ENCODE measurements at places on chromosomes 13 and 19. TPM values are rescaled to one million over a fixed set of nuclear protein-coding genes. Genes with fewer than 3 reads are reported as not detected.

Gene CEACAM20
- not detected for total RNA-seq

Gene CDKN2D
- total RNA-seq, result 14.9 TPM

Gene CEACAM19
- total RNA-seq, result 3.8 TPM

Gene ATXN8OS
- not detected for total RNA-seq

Gene MCF2L
- 14.2 TPM for total RNA-seq

Gene MEDAG
- total RNA-seq, result 16.3 TPM

Gene CTXN1
- total RNA-seq, result 45.3 TPM

Gene THSD1
- total RNA-seq, result 6.4 TPM

Gene IZUMO2
- total RNA-seq, result not detected

DNA sequence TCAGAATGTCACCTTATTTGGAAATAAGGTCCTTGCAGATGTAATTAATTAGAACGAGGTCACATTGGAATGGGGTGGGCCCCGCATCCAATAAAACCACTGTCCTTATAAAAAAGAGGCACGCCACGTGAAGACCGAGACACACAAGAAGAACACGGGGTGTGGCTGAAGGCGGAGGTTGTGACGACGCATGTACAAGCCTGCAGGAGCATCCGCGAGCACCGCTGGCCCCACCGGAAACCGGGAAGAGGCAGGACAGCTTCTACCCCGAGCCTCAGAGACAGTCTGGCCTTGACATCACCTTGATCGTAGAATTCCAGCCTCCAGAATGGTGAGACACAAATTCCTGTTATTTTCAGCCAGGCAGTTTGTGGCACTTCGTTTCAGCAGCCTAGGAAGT is 177.9 kb downstream of the COL4A1 start:
- peak; percentile 60 for DNase-seq
- no peaks in the 10 kb centered on the region for H3K36me3 ChIP-seq
- H3K27me3 ChIP-seq, result no peaks in the 10 kb centered on the region
- H3K4me1 ChIP-seq, result peaks cover 20% of the 10 kb centered on the region
- no peak overlapping the region for H3K4me3 ChIP-seq

- H3K27me3 ChIP-seq, result no peaks in the 10 kb centered on the region
- H3K4me3 ChIP-seq, result peak overlapping the region; percentile 92
- DNase-seq, result no peak
- H3K36me3 ChIP-seq, result no peaks in the 10 kb centered on the region
Observed at GRCh38 chr13:36344173-36344572, 2.0 kb downstream of the SPART start.

- no peak overlapping the region for H3K4me3 ChIP-seq
- H3K27me3 ChIP-seq, result no peaks in the 10 kb centered on the region
- no peaks in the 10 kb centered on the region for H3K4me1 ChIP-seq
- no peak for DNase-seq
- H3K27ac ChIP-seq, result no peak overlapping the region
Observed at GRCh38 chr19:31911577-31911976, 433.8 kb upstream of the ZNF507 start.

DNA sequence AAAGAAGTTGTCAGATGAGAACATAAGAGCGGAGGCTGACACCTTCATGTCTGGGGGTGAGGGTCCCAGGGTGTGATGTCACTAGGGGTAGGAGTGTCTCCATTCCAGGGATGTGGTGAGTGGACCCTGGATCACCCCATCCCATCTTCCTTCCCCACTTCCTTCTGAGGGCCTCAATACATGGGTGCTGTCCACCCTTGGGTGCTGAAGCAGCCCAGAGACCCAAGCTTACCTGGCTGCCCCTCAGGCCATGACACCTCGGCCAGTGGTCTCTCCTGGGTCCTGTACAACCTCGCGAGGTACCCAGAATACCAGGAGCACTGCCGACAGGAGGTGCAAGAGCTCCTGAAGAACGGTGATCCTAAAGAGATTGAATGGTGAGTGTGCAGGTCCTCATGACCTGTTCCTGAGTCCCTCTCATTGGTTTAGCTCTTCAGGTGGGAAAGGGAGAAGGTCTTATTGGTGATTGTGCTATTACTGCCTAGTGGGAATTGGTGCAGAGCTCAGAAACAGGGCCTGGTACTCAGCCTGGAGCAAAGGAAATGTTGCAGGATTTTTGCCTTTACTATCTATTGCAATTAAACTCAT is 37.7 kb upstream of the CYP4F8 start:
- DNase-seq, result peak; percentile 11
- H3K27ac ChIP-seq, result no peak overlapping the region
- no peaks in the 10 kb centered on the region for H3K36me3 ChIP-seq

GRCh38 chr19:31254180-31254551 is 95.1 kb downstream of the TSHZ3 start:
- H3K36me3 ChIP-seq, result no peaks in the 10 kb centered on the region
- no peak overlapping the region for H3K4me3 ChIP-seq
- H3K4me1 ChIP-seq, result peaks cover 10% of the 10 kb centered on the region
- no peak overlapping the region for H3K27ac ChIP-seq

- H3K4me3 ChIP-seq, result no peak overlapping the region
- H3K27me3 ChIP-seq, result no peaks in the 10 kb centered on the region
- DNase-seq, result no peak
- H3K36me3 ChIP-seq, result no peaks in the 10 kb centered on the region
- H3K4me1 ChIP-seq, result no peaks in the 10 kb centered on the region
Observed at GRCh38 chr19:41801792-41802211, 5.4 kb downstream of the CEACAM3 start.

- no peaks in the 10 kb centered on the region for H3K36me3 ChIP-seq
- no peak overlapping the region for H3K27ac ChIP-seq
- DNase-seq, result no peak
- H3K4me3 ChIP-seq, result no peak overlapping the region
Observed at GRCh38 chr13:107203146-107203847, 635.4 kb upstream of the ARGLU1 start.

- H3K27ac ChIP-seq, result peak overlapping the region; percentile 92
- H3K27me3 ChIP-seq, result no peaks in the 10 kb centered on the region
- H3K4me3 ChIP-seq, result peak overlapping the region; percentile 88
- peaks cover 37% of the 10 kb centered on the region for H3K4me1 ChIP-seq
- no peaks in the 10 kb centered on the region for H3K36me3 ChIP-seq
Observed at GRCh38 chr19:15379999-15380647, 536 bp upstream of the AKAP8 start.

- no peak for DNase-seq
- no peak overlapping the region for H3K27ac ChIP-seq
- H3K4me1 ChIP-seq, result no peaks in the 10 kb centered on the region
- H3K4me3 ChIP-seq, result no peak overlapping the region
- H3K36me3 ChIP-seq, result no peaks in the 10 kb centered on the region
Observed at GRCh38 chr13:109012115-109012514, 382.7 kb downstream of the MYO16 start.

- no peak overlapping the region for H3K27ac ChIP-seq
- no peak for DNase-seq
- H3K36me3 ChIP-seq, result no peaks in the 10 kb centered on the region
- no peaks in the 10 kb centered on the region for H3K27me3 ChIP-seq
Observed at GRCh38 chr13:84591444-84591843, 709.2 kb upstream of the SLITRK1 start.

- no peaks in the 10 kb centered on the region for H3K27me3 ChIP-seq
- H3K36me3 ChIP-seq, result no peaks in the 10 kb centered on the region
- H3K4me3 ChIP-seq, result no peak overlapping the region
- no peak overlapping the region for H3K27ac ChIP-seq
Observed at GRCh38 chr13:59533561-59534555, 629.9 kb downstream of the DIAPH3 start.

DNA sequence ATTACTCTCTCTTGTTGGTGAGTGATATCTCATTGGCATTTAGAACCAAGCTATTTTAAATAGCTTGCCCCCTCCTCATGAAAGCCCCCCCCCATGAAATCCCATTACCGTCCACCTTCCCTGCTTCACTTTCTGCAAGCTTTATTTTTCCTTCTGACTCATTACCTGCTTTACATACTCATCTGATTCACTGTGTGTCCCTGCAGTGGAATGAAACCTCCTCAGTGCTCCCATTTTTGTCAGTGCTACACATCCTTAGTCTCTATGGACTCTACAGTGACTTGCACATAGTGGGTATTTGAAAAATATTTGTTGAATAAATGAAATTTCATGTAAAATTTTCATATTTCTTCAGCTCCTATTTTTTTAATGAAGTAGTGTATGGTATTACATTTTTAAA is 62.3 kb downstream of the DOCK9 start:
- H3K4me1 ChIP-seq, result no peaks in the 10 kb centered on the region
- no peak overlapping the region for H3K4me3 ChIP-seq
- H3K27me3 ChIP-seq, result no peaks in the 10 kb centered on the region
- no peaks in the 10 kb centered on the region for H3K36me3 ChIP-seq
- no peak overlapping the region for H3K27ac ChIP-seq
- DNase-seq, result no peak

DNA sequence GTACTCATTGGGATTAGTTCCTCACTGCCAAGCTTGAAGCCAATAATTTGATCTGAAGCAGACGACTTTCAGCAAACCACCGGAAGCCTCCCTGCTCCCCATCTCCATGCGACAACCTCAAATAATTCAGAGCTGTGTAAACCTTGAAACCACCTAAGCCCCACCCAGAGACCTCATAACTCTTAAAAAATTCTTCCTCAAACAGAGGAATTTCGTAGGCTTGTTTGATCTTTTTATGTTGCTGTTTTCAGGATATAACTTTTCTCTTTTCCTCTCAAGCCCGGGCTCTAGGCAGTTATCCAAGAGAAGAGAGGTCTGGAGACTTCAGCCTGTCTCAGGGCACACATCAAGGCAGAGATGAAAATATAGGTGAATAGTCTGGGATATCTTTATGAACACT is 311.6 kb downstream of the KCNRG start:
- H3K4me1 ChIP-seq, result no peaks in the 10 kb centered on the region
- H3K27me3 ChIP-seq, result no peaks in the 10 kb centered on the region
- H3K36me3 ChIP-seq, result no peaks in the 10 kb centered on the region
- no peak overlapping the region for H3K27ac ChIP-seq

GRCh38 chr13:100666124-100666523 is 8.5 kb downstream of the TMTC4 start:
- H3K27me3 ChIP-seq, result no peaks in the 10 kb centered on the region
- DNase-seq, result no peak
- H3K27ac ChIP-seq, result no peak overlapping the region

DNA sequence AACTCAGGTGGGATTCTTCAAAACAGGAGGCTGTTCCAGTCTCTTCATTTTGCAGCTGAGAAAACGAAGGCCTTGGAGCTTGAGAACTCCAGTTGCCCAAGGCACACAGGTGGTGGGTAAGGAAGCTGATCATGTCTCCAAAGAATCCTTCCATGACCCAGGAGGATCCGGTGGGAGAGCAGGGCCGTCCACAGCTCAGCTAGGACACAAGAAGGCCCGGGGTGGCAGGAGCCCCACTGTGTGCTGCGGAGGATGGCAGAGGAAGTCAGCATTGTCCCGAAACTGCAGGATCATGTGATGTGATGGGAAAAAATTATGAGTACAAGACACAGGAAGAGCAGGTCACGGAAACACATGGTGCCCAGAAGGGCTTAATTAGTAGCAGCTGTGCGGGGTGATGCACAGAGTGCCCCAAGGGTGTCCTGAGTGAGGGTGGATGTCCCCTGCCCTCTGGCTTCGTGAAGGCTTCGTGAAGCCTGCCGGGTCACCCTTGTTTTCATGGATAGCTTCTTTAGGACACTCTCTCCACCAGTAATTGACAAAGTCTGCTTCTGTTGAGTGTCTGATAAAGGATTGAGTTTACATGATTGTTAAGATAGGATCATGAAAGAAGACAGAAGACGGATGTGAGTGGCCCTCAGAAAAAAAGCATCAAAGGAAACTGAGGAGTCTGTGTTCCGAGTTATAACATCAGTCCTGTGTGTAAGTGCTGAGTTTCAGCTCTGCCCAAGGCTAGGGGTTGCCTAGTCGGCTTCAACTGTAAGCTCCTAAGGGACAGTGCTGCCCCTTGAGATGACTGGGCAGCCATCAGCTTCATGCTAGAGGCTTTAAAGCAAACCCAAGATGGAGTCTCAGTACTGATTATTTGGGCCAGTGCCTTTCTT is 33.8 kb upstream of the SACS start:
- no peaks in the 10 kb centered on the region for H3K27me3 ChIP-seq
- H3K4me1 ChIP-seq, result peaks cover 18% of the 10 kb centered on the region
- peak overlapping the region; percentile 85 for H3K27ac ChIP-seq
- no peak for DNase-seq

DNA sequence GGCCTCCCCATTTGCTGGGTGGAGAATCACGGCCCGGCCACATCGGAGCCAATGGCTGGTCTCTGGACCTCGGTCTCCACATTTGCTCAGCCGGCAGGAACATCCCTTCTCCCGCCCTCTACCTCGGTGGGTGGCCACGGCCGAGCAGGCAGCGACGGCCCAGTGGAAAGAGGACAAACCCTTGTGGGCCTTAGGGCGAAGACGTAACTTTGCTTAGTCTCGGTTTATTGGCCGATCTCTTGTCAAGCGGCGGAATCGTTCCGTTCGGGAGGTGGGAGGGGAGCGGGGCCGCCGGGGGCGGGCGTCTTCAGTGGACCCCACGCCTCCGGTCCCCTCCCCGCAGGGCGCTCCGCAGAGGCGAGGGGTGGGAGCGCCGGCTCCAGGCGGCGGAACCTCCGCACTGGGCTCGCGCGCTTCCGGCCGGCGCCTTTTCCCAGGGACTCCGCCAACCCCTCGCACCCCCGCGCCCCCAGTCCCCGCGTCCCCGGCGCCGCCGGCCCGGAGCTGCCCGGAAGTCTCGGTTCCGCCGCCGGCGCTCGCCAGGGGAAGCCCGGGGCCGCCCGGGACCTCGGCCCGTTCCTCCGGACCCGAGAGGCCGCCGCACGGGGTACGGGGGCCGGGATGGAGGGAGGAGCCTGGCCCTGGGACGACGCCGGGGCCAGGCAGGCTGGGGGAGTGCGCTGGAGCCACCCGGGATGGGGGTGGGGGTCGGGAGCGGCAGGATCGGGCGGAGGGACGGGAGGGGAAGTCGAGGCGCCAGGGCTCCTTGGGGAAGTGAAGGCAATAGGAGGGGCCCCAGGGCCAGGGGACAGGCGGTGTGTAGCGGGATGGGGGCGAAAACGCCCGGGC is at the start of gene ZNF580:
TSS of gene ZNF580 (plus strand) at position 426 of the 849 bp plus-strand sequence. CDS start 1,507 bp downstream, outside the sequence.
- DNase-seq, result peak; percentile 83
- no peaks in the 10 kb centered on the region for H3K27me3 ChIP-seq
- peak within 1 kb of the TSS; percentile 78 for H3K4me3 ChIP-seq
